ENCODE measurements at places on chromosomes 11 and 22. TPM values are rescaled to one million over a fixed set of nuclear protein-coding genes. Genes with fewer than 3 reads are reported as not detected.

The RASL10A gene
- 2.2 TPM for polyA plus RNA-seq

The HPS4 gene
- 68.8 TPM for polyA plus RNA-seq

The ARSA gene
- 95.9 TPM for polyA plus RNA-seq

The AQP11 gene
- 14.5 TPM for polyA plus RNA-seq

The VSIG2 gene
- 4.4 TPM for polyA plus RNA-seq

The KCNQ1 gene
- polyA plus RNA-seq = 6.0 TPM

The MISFA gene
- polyA plus RNA-seq = 483 TPM

The CTSD gene
- 486 TPM for polyA plus RNA-seq

The DEUP1 gene
- polyA plus RNA-seq = 18.2 TPM

The CDKN1C gene
- polyA plus RNA-seq = 15.2 TPM

The CTSF gene
- 242 TPM for polyA plus RNA-seq

The GP1BB gene
- polyA plus RNA-seq = not detected

The CEND1 gene
- 0.50 TPM for polyA plus RNA-seq

The LRRC32 gene
- 20.5 TPM for polyA plus RNA-seq

The TMEM132A gene
- 17.8 TPM for polyA plus RNA-seq

The OR8G1 gene
- 0.29 TPM for polyA plus RNA-seq

The DBX1 gene
- polyA plus RNA-seq = not detected

The C11orf42 gene
- polyA plus RNA-seq = 28.9 TPM

The ZNRF3 gene
- polyA plus RNA-seq = 13.9 TPM

The CABP4 gene
- 0.98 TPM for polyA plus RNA-seq

The CD3D gene
- 7.2 TPM for polyA plus RNA-seq

The JAML gene
- polyA plus RNA-seq = 9.7 TPM

The PITPNM1 gene
- polyA plus RNA-seq = 19.6 TPM

The LRRC74B gene
- 8.7 TPM for polyA plus RNA-seq

The SMC1B gene
- 10.1 TPM for polyA plus RNA-seq

All from testis (tissue), 5 donors.